ENCODE measurements at places on chromosomes 2 and 18. TPM values are rescaled to one million over a fixed set of nuclear protein-coding genes. Genes with fewer than 3 reads are reported as not detected.

GRCh38 chr2:9914384-9915065 is 37.0 kb upstream of the GRHL1 start:
- H3K4me1 ChIP-seq: no peaks in the 10 kb centered on the region
- no peaks in the 10 kb centered on the region for H3K36me3 ChIP-seq
- no peak overlapping the region for H3K4me3 ChIP-seq

DNA sequence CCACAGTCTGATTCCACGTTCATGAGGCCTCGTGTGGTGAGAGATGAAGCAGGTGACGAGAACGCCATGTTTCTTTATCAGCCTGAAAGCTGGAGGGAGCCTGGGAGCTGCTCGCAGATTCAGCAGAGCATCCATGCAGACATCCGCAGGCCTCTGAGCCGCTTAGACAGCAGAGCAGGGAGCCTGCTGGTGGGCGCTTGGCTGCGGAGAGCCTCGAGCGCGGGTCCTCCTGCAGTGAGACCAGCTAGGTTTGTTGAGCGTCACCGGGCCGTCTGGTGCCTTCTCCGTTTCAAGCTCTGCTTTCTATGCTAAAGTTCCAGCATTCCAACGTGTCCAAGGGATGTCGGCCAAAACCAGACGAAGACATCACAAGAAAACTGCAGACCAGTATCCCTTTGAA is 27.6 kb downstream of the CTDP1 start:
- peaks cover 36% of the 10 kb centered on the region for H3K36me3 ChIP-seq
- H3K4me3 ChIP-seq: no peak overlapping the region
- peaks cover 12% of the 10 kb centered on the region for H3K27me3 ChIP-seq
- no peak for DNase-seq
- H3K27ac ChIP-seq: no peak overlapping the region
- no peaks in the 10 kb centered on the region for H3K4me1 ChIP-seq

DNA sequence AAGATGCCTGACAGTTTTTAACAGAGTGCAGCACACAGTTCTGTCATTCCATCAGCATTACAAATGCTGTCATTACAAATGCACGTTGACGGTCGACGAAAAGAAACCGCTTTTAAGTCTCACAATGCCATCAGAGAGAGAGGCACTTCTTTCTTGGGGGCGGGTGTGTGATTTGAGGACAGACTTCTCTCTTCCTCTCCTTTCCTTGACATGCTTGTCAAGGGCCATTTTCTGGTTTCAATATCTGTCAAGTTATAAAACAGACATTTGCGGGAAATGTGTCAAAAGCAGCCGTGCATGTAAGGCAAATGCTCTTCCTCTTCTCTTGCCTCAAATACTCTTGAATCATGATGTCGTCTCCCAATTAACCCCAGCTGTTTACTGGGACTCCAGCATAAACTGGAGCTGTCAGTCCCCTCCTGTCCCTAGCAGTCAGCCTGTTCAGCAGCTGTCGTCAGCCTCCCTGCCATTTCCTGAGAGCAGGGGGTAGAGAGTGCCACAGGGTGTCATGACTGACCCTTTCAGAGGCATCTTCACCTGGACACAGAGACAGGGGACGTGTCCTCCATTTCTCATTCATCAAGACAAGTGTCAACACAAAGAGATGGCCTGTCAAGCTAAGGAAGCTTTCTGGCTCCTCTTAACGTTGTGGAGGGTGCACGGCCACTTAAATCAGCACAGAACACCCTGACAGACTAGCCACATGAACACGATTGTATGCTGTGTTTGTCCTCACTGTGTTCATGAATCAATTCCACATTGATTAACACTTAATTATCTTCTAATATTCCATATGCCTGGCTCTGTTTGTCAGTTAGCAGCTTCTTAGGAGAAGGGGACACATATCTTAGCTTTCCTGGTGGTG is 305.4 kb upstream of the RAB6C start:
- no peak for DNase-seq
- no peak overlapping the region for H3K4me3 ChIP-seq
- H3K4me1 ChIP-seq: no peaks in the 10 kb centered on the region
- H3K27me3 ChIP-seq: peaks cover 4% of the 10 kb centered on the region
- no peak overlapping the region for H3K27ac ChIP-seq

- DNase-seq: no peak
- H3K4me1 ChIP-seq: peaks cover 2% of the 10 kb centered on the region
Measured at GRCh38 chr2:241771286-241772062, 5.1 kb upstream of the GAL3ST2 start.

GRCh38 chr2:236816197-236817170 is 246.9 kb downstream of the ACKR3 start:
- peaks cover 3% of the 10 kb centered on the region for H3K27me3 ChIP-seq
- no peaks in the 10 kb centered on the region for H3K36me3 ChIP-seq
- DNase-seq: no peak
- no peak overlapping the region for H3K27ac ChIP-seq
- no peaks in the 10 kb centered on the region for H3K4me1 ChIP-seq
- no peak overlapping the region for H3K4me3 ChIP-seq

IL36B gene
- not detected for total RNA-seq

DNPEP gene
- 49.6 TPM for total RNA-seq

GRCh38 chr2:235579128-235579527 is 85.3 kb downstream of the AGAP1 start:
- no peak overlapping the region for H3K4me3 ChIP-seq
- H3K27ac ChIP-seq: no peak overlapping the region
- no peaks in the 10 kb centered on the region for H3K27me3 ChIP-seq
- H3K4me1 ChIP-seq: peaks cover 3% of the 10 kb centered on the region
- H3K36me3 ChIP-seq: no peaks in the 10 kb centered on the region

DNA sequence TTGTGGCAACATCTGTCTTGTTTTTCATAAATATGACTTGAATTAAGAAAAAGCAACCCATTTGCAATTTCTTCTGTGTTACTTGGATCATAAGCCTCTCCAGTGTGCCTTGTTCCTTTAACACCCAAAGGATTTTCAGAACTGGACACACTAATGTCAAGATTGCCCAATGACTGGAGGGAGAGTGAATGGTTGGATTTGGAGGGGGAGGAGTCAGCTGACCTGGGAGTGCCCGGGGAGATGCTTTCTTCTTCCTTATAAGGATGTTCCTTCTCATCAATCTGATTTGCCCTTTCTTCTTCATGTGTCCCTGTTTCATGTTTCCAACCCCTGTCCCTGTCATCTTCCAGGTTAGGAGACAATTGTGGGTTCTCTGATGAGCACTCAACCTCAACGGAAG is 48.8 kb downstream of the ALPK2 start:
- no peak for DNase-seq
- no peaks in the 10 kb centered on the region for H3K36me3 ChIP-seq
- H3K4me3 ChIP-seq: no peak overlapping the region
- peaks cover 2% of the 10 kb centered on the region for H3K4me1 ChIP-seq
- H3K27me3 ChIP-seq: no peaks in the 10 kb centered on the region
- H3K27ac ChIP-seq: no peak overlapping the region
